Hepatic stellate cell (primary cell): ENCODE measurements at places on chromosomes 6 and 20.
A peak's percentile ranks its signal among the peaks of the same experiment; 100 is the strongest.

- DNase-seq: no peak
Measured at GRCh38 chr20:53258741-53259140, 286.6 kb downstream of the TSHZ2 start.

- DNase-seq: no peak
Measured at GRCh38 chr6:28712982-28713381, 187.3 kb downstream of the GPX5 start.

- DNase-seq: no peak
Measured at GRCh38 chr6:101178748-101179147, 214.8 kb upstream of the GRIK2 start.

DNA sequence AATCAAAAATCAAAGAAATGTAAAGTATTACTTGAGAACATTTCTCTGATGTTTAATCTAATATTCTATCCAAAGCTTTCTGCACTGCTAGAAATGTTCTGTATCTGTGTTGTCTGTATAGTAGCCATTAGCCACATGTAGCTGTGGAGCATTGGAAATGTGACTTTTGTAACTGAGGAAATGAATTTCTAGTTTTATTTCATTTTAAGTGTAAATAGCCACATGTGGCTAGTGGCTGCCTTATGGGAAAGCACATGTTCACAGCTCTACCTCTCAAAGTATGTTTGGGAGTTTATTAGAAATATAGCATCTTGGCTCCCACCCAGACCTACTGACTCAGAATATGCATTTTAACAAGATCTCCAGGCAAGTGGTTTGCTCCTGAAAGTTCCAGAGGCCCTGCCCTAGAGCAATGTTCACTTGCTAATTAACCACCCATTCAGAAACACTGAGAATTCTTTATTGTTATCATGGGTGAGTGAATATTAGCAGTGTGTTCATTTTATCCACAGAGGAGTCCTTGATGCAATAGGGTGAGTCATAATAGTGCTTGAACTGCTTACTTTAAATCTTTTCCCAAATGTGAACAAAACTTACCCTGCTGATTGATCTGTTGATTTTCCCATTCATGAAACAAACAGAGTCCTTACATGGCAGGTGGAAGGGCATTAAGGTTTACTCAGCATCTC lies 282.7 kb downstream of the PLCB1 start:
- DNase-seq: no peak

GRCh38 chr20:50053362-50054230 lies 59.4 kb downstream of the UBE2V1 start:
- no peak for DNase-seq

GRCh38 chr6:47307362-47308197 lies 2.1 kb downstream of the TNFRSF21 start:
- no peak for DNase-seq

DNA sequence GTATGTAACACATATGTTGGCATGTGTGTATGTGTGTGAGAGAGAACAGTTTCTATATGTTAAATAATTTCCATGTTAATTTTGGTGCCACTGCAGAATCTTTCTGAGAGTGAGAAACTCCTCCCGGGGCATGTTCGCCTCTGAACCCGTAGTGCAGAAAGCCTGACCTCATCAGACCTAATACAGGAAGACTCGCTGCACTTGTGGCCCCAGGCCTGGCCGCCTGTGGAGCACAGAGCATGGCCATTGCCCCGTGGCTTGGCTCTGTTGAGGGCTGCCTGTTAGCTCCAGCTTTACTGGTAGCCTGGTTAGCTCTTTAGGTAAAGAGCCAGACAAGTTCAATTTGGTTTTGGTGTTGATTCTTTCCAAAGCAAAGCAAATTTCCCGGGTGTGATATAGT lies 25.5 kb downstream of the FARS2 start:
- no peak for DNase-seq

DNA sequence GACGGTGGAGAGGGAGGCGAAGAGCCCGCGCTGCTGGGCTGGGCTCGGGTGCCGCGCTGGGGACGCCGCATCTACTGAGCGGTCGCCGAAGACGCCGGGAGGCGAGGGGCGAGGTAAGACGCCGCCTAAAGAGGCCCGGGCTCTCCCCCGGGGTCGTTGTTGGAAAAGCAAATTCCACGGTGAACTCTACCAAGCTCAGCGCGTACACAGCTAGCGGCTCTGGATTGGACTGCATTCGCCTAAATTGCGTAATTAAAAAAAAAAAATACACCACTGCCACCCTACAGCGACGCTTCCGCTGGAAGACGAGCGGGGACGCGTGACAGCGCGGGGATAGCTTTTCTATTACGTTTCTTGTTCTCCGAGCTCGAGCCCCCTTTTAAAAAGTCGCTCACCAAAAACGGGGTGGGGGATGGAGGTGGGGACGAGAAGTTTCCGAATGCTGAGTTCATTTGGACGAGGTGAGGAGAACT lies 92.0 kb upstream of the PRDM1 start:
- DNase-seq: peak; percentile 62

DNA sequence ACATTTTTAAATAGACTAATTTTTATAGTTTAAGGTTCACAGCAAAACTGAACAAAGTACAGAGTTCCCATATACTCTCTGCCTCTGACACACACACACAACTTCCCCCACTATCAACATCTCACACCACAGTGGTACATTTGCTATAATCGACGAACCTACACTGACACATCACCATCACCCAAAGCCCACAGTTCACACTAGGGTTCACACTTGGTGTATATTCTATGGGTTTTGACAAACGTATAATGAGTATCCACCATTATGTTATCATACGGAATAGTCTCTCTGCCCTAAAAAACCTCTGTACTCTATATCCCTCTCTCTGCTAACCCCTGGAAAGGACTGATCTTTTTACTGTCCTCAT lies 15.6 kb downstream of the TMEM30A start:
- DNase-seq: no peak

DNA sequence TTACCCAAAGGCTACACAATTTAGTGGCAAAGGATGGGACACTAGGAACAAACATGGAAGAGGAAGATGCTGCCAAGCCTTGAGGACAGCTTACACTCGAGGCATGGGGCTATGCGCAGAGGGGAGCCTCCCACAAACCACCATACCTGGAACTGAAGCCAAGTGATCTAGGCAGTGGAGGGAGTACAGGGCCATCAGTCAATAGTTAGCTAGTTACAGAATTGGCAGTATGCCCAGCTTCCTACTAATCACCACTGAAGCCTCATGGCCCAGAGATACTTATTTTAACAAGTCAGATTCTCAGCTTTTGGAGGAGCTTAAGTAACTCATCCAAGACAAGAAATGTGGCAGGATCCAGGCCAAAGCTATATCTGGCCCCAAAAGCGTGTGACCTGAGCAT lies 226.6 kb upstream of the MOCS1 start:
- no peak for DNase-seq

- DNase-seq: no peak
Measured at GRCh38 chr6:135995545-135995898, 144.0 kb downstream of the PDE7B start.

DNA sequence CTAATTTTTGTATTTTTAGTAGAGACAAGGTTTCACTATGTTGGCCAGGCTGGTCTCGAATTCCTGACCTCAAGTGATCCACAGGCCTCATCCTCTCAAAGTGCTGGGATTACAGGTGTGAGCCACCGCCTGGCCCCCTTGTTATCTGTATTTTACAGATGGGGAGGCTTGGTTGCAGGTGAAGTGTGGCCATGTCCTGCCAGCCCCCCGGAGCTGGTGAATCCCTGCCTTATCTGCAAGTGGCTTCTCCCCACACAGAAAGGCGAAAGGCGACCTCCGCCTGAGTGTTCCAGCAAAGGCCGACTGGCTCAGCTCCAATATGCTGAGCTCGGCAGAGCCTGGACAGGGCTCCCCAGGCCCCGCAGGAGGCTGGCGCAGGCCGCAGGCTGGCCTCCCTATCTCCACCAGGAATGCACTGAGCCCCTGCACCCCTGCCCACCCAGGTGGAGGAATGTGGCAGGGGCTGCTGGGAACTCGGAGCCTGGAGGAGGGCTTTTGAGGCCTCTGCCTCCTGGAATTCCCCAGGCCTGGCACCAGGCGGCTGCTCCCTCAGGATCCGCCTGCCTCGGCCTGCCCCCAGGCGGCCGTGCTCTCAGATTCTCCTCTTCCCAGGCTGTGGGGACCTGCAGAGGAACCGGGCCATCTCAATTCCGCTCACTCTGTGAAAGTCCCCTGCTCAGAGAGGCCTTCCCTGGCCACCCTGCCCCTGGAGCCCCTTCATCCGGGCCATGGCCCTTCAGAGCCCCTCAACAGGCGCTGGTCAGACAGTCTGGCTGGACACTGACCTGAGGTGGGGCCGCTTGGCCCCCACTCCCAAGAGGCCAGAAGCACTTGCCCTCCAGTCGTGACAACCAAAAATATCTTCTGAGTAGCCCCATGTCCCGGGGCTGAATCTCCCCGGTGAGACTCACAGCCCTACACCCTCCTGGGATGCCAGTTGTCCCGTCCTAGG lies 9.3 kb upstream of the LAMA5 start:
- DNase-seq: no peak

- DNase-seq: no peak
Measured at GRCh38 chr6:43481591-43482236, 4.3 kb downstream of the TJAP1 start.
